ENCODE measurements at places on chromosomes 1 and 21. TPM values are rescaled to one million over a fixed set of nuclear protein-coding genes. Genes with fewer than 3 reads are reported as not detected.

Gene KCNJ10
- total RNA-seq = not detected

Gene FAAP20
- total RNA-seq = 56.2 TPM

Gene NBPF10
- 2.9 TPM for total RNA-seq

Gene DYRK3
- total RNA-seq = 0.22 TPM

Gene RHCE
- total RNA-seq = 0.40 TPM

Gene DONSON
- total RNA-seq = 8.9 TPM

Gene PRR9
- total RNA-seq = not detected

- DNase-seq = no peak
These were observed 23.3 kb downstream of the TOMM20 start for GRCh38 chr1:235105051-235106043.

- DNase-seq = peak; percentile 2
These were observed 59.5 kb downstream of the OMA1 start for GRCh38 chr1:58487002-58487401.

DNA sequence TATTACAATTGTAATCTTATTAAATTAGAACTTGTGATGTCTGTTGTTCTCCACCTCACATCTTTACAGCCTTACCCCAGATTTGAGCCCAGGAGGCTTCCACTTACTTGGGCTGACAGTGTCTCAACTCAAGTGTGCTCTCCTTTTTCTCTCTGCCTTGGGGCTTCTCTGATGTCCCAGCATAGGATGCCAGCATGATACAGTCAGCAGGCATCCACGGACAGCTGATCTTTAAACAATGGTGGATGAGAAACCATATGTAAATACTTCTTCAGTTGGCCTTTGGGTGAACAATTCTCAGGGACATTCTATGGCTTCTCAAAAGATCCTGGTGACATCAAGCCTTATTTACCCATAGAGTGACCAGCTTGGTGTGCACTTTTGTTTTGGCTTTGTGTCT is 107.6 kb upstream of the GORAB start:
- no peak for DNase-seq

DNA sequence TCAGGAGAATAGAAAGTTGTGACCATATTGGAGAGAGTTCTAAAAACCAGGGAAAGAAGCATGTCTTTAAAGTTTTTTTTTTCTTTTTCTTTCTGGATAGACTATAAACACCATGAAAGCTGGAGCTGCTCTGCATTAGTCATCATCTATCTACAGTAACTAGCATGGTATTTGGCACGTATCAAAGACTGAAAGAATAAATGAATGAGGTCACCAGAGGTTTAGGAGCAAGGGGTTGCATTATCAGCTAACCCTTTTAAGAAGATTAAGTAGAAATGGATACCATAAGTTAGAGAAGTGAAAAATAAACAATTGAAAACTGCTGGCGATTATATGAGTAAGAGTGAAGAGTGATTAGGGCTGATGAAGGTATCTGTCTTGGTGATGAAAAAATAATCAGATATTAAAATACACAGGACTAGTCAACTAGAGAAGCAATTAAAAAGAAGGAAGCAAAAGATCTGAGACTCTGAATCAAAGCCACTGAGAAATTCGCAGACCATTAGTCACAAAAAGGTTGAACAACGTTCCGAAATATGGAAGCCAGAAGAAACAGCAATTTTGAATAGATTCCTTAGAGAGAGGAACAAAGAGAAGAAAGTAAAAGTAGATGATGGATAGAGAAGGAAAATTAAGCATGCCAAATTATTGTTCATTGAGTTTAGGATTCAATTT is 536.4 kb downstream of the DPYD start:
- DNase-seq = no peak

DNA sequence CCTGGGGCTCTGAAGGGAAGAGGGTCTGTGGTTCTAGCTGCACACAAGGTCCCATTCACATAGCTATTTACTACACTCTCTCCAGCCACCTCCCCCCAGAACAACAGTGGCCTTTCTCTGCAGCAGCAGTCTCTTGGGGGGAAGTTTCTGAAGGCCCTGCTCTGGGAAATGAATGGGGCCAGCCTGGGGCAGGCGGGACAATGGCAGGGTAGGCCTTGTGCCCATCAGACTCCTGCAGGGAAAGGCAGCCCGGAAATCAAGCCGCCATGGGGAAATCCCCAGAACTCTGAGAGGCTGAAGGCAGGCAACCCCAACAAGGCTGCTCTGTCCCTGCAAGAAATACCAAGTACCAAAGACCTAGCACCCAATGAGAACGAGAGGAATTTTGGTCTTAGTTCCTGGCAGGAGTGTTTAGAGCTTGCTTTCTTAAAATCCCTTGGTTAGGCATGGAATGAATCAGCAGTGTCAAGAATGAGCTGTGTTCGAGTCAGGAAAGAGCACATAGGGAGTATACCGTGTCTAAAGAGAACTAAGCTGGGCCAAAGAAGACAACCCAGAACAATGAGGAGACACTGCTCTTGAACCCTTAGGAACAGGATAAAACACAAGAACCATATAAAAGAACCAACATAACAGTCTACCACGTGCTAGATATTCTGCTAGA is 11.3 kb downstream of the ARHGEF11 start:
- no peak for DNase-seq

DNA sequence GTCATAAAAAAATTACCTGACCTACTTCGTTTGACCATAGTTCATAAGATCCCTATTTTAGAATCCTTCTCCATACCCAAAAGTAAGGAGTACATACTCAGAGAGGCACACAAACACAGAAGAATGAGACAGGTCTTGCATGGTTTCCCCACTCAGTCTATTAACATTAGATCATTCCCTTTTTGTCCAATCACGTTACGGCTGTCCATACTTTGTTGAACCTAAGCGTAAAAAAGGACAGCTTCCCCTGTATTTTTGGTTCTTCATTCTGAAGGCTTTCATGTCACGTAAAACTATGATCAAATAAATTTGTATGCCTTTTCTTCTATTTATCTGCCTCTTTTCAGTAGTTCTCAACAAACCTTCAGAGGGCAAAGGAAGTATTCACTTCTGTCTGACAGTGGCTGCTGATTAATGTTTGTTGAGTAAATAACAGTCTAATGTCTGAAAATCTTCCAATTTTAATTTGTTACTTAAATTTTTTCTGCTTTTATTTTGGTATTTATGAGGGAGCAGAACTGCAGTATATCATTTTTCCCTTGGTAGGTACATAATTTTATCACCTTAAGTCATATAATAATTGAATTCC is 16.4 kb downstream of the PKN2 start:
- no peak for DNase-seq

GRCh38 chr1:228782662-228783417 is 47.6 kb downstream of the RHOU start:
- DNase-seq = no peak

DNA sequence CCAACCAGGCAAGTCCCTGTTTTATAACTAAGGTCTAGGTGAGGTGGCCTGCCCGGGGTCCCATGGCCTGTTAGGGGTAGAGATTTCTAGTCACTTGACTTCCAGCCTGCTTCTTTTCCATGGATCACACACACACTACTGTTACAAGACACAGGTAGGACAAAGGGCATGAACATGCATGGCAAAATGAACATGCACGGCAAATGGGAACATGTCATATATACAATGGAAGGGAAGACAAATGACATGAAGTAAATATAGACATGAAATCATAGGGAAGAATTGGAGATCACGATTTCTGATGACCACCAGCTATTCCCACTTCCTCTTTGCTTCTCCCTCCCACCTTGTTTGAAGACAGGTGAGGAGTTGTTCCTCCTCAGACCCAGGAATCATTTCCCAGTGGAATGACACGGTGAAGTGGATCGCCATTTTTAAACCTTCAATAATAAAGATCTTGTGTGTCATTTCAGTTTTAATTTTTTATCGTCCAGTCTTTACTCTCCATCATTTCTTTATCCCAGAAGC is 47.6 kb upstream of the ATF3 start:
- no peak for DNase-seq

- DNase-seq = no peak
These were observed 7.9 kb downstream of the HLX start for GRCh38 chr1:220887202-220887519.

DNA sequence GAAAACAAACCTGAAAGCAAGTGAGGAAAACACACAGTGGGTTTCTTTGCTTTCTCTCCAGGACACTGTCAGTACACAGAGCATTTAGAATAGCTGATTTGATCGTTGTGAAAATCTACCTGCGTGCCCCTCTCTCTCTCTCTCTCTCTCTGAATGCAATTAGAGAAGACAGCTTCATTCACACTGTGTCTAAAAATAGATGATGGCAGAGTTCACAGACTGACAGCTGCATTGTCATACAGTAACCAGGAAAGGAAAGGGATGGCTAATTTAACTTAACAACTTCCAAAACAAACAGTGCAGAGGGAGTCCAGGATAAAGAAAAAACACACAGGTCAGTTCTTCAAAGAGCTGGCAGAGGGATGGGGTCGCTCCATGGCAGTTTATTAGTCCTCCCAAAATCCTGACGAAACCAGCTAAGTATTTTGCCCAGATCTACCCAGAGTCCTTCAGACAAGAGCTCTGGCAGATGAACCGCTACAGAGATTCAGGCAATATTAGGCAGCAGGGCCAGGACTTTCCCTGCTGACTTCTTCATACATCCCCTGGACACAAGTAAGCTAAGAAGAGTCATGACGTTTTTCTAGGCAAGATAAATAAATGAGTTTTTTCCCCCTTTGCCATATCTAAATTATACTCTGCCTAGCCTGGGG is 58.9 kb downstream of the WLS start:
- no peak for DNase-seq

DNA sequence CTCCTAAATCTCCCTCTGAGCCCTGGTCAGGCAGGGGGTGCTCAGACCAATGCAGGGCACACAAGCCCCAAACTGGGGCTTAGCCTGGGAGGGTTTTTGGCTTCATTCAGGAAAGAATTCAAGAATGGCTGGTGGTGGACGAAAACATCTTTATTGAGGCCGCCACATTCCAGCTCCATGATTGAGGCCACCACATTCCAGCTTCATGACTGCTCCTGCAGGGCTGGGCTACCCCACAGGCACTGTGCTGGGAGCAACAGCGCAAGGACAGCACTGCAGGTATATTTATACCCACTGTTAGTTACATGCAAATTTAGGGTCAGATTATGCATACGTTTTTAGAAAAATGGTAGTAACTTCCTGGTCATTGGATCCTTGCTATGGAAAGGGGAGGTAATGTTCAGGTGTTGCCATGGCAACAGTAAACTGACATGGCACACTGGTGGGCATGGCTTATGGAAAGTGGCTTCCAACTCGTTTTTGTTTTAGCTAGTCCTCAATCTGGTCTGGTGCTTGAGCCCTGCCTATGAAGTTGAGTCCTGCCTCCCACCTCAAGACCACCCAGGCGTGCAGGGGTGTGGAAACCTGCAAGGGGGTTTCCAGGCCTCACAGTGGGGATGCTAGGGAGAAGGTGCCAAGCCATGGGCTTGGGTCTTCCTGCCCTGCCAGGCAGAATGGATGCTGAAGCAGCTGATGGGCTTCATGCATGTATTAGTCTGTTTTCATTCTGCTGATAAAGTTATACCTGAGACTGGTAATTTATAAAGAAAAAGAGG is 348.7 kb upstream of the AJAP1 start:
- DNase-seq = no peak

- no peak for DNase-seq
These were observed 25.3 kb downstream of the PADI2 start for GRCh38 chr1:17093822-17094393.

DNA sequence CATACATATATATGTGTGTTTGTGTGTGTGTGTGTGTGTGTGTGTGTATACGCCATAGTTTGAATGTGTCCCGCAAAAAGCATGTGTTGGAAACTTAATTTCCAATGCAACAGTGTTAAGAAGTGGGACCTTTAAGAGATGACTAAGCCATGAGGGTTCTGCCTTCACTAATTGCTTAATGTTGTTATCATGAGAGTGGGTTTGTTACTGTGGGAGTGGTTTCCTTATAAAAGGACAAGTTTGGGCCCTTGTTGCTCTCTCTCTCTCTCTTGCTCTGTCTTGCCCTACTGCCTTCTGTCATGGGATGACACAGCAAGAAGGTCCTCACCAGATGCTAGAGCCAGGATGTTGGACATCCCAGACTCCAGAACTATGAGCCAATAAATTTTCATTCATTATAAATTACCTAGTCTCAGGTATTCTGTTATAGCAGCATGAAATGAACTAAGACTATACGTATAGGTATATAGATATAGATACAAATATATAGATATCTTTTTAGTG is 103.8 kb upstream of the ZC3H11B start:
- no peak for DNase-seq

DNA sequence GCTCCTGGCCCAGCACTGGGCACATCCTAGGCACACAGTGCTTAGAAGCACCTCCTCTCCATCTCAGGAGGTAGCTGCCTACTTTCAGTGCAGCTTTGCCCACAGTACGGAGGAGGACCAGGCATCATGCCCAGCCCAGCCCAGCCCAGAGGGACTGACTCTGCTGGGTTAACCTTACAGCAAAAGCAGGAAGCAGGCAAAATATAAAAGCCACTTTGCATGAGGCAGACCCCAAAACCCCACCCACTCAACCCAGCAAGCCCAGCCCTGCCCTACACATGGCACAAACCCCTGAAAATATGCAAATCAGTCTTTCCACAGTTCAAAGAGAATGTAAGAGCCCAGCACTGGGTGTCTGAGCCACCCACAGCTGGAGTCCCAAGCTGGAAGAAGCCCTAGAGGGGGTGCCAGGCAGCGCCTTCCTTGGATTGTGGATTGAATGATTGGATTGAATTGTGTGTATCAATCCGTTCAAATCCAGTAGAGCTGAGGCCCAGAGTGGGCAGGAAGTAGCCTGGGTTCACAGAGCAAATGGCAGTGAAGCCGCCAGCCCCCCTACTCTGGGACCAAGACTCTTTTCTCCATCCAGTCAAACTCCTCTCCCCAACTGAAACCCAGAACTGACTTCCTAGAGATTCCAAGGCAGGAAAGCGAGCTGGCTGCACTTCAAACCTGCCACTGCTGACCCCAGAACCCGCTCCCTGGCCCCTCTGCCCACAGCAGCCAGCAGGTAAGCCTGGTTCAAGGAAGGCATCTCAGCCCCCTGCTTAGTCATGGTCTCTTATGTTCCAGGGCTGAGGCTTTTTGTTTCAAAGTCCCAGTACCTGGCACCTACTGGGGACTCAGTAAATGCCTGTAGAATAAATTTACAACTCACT is 117.7 kb downstream of the LACTBL1 start:
- DNase-seq = no peak

DNA sequence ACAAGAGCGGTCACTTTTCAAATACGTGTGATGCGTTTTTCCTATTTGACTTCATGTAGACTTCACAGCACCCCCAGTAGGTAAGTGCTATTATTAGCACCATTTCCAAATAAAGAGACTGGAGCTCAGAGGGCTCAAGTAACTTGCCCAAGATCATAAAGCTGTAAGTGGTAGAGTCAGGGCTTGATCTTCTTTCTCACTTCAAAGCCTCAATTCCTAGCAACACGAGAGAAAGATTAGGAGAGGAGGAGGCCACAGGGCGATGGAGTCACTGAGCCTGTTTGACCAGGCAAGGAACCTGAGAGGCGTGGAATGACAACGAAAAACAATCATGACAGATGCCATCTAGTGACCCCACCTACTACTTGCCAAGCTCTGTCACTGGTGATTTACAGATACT is 181.0 kb downstream of the FOXD2 start:
- DNase-seq = no peak
